LHCN-M2 (cell line): ENCODE measurements at places on chromosomes 7 and 10. TPM values are rescaled to one million over a fixed set of nuclear protein-coding genes. Genes with fewer than 3 reads are reported as not detected.

- peak; percentile 93 for DNase-seq
These were observed 13.8 kb upstream of the SEC24C start for GRCh38 chr10:73730153-73730906.

GRCh38 chr10:851901-852300 lies 79.6 kb downstream of the LARP4B start:
- no peak for DNase-seq

DNA sequence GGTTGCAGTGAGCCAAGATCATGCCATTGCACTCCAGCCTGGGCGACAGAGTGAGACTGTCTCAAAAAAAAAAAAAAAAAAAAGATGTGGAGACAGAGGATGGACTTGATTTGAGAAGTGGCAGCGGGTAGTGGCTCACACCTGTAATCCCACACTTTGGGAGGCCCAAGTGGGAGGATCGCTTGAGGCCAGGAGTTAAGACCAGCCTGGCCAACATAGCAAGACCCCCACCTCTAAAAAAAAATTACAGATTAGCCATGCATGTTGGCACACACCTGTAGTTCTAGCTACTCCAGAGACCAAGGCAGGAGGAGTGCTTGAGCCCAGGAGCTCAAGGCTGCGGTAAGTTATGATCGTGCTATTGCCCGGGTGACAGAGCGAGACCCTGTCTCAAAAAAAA lies 24.3 kb upstream of the ASCC1 start:
- no peak for DNase-seq

Gene SLC18A2
- total RNA-seq = not detected in 2 replicates

Gene CACNB2
- total RNA-seq = not detected in 2 replicates

Gene MYO1G
- not detected in 2 replicates for total RNA-seq
